ENCODE measurements at places on chromosomes 2 and 18.

- no peak for DNase-seq
These were observed 226.7 kb upstream of the ZNF804A start for GRCh38 chr2:184371641-184372040.

- no peak for DNase-seq
These were observed 28.5 kb downstream of the HRH4 start for GRCh38 chr18:24488824-24489493.

DNA sequence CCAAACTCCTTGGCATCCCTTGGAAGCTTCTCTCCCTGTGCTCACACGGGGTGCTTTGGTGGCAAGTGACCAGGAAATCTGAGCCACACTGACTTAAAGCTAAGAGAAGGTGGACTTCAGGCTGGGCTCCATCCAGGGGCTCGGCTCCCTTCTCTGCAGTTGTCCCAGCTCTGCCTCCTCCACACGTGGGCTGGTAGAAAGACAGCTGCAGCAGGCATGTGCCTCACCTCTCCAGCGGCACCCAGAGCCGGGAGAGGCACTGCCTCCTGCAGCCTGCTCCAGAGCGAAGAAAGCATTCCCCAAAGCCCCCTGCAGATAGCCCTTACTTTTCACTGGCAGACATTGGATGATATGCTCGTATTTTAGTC lies 11.3 kb downstream of the KCNF1 start:
- DNase-seq: no peak

GRCh38 chr2:36697424-36698066 lies 1.0 kb downstream of the VIT start:
- no peak for DNase-seq

DNA sequence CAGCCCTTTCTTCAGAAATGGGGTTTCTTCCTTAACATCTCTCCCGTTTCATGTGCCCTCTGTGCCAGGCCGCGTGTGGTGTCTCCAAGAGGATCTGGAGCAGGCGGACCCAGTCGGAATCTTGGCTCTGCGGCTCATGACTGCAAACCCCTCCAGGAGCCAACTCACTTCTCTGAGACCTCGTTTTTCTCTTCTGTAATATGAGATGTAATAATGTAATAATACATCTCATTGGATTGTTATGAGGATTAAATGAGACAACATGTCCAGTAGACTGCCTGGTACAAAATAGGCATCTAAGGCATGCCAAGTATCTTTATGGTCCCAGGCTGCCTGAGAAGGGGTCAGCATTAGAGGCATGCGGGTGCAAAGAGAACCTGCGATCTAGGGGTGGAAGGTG lies 221.3 kb upstream of the REV1 start:
- no peak for DNase-seq

- no peak for DNase-seq
These were observed 68.0 kb downstream of the KLHL29 start for GRCh38 chr2:23452853-23453420.

GRCh38 chr18:11849279-11849678 lies 1.9 kb upstream of the CHMP1B start:
- DNase-seq: no peak

DNA sequence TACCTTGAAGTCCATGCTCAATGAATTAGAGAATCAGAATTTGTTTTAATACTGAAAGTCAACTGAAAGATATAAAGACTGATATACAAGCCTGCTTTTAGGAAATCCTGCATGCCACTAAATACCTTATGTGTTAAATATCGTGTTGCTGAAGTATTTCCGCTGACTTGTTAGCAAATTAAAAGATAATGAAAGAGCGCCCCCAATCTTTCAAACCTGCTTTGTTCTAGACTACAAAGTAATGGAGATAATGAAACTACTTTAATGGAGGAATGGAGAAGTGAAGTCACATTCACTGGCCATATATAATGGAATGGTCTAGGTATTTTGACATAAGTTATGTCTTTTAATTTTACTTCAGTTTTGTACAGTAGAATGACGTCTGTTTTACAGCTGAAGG lies 95.7 kb downstream of the ASXL3 start:
- DNase-seq: no peak

DNA sequence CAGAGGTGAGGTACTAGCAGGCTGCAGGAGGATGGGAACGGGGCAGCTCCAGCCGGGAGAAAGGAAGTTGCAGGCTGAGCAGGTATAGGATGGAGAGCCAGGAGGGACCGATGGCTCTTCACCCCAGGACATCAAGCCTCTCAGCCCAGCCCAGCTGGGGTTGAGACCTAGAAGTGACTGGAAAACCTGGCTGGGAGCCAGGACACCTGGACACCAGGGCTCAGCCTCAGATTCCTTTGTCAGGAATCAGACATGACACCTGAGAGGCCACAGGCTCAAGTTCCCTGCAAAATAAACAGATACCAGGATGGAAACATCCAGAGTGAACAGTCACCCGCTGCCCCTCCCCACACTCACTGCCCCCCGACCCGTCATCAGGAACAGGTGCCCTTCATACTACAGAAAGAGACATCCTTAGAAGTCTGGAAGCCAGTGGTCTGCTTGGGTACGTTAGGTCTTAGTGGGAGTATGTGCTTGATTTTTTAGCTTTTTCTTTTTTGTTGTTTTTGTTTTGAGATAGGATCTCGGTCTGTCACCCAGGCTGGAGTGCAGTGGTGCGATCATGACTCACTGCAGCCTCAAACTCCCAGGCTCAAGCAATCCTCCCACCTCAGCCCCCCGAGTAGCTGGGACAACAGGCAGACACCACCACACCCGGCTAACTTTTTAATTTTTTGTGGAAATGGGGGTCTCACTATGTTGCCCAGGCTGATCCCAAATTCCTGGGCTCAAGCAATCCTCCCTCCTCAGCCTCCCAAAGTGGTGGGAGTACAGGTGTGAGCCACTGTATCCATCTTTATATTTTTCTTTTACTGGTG lies 95.7 kb upstream of the STPG4 start:
- DNase-seq: no peak

DNA sequence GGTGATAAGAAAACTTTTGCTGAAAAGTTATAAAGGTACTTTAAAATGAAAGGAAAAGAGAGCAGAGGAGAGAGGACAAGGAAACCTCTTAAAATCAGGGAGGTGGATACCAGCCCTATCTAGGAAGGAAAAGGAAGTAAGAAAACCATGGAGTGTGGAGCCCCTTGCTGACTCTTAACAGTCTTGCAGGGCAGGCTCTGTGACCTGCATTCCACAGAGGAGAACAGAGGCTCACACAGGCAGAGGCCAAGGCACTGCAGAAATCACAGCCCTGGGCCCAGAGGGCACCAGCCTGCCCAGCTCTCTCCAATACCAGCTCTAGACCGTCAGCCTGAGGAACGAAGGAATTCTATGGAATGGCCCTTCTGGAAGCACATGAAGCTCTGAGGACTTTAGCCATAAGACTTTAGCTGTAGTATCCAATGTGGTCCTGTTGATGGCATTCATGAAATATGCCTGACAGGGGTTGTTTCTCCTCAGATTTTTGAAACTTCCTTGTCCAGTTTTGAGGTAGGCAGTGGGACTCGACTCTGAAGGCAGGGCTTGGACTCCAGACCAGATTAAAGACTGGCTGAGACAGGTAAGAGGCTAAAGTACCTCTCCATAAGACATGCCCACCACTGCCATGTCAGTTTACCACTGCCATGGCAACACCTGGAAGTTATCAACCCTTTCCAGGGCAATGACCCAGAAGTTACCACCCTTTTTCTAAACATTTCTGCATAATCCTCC lies 216.3 kb downstream of the ANAPC1 start:
- no peak for DNase-seq

DNA sequence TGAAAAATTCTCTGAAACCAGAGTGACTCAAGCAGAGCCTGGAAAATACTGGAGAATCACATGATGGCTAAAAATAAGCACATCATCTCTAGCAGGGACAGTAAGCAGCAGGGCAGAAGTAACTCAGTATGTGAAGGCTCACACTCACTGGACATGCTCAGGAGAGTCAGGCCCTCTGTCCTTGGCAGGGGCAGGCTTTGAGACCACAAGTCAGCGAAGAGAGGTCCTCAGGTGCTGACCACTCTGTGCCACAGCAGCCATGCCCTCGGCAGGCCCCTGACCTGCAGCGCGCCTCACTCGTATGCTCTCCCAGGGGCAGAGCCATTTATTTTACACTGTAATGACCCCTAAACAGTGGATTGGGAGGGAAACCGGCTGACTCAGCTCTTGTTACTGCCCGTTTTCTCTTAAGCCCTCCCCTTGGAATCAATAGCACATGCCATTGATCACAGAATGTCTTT lies 76.8 kb downstream of the MAPRE2 start:
- no peak for DNase-seq

DNA sequence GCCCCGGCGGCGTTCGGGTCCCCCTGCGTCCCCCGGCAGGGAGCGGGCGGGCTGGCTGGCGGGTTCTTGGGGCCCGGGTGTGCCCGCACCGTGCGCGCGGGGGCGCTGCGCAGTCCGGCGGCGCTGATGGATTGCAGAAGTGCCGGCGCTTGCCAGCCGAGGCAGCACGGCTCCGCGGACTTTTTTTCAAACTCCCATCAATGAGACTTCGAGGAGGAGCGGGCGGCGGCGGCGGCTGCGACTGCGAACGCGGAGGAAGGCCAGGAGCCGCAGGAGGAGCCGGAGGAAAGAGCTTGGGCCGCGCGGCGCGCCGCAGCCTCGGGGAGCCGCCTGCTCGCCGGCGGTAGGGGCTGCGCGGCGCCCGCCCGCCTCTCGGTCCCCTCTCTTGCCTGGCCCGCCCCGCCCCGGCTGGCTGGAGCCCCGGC lies at the start of gene GLI2:
Gene GLI2, plus strand, starts transcription at position 123 of the 425 bp plus-strand sequence. CDS start 61,453 bp downstream, outside the sequence.
- peak; percentile 33 for DNase-seq

DNA sequence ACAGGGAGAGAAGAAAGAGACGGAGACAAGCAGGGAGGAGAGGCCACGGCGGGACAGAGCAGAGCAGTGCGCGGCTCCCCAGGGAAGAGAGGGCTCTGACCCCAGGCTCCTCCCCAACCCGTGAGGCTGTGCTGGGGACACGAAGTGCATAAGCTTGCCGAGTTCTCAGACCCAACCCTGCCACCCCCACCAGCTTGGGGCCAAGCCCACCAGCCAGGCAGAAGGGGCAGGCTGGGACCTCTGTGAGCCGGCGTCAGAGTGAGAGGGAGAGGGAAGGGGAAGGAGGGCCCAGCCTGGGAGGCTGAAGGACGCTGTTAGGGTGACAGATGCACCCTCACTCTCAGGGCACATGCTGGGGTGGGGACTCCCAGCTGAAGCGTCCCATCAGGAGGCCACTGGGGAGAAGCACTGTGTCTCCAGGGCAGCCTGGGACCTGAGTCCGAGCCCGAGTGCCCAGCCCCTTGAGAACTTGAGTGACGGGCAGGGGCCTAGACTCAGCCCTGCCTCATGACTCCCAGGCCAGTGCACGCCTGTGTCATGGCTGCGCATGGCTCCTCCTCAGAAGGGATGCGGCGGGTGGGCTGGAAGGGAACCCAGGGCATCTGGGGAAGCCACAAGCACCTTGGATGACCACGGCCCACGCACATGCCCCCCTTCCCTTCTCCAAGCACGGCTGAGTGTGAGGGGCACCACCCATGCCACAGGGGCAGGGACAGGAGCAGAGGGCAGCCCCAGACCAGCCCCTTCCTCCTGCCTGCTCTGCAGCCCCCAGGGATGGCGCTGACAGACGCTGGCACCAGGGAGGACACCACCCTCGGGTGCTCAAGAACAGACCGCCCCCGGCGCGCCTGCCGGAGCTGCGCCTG lies 31.0 kb downstream of the MTERF4 start:
- no peak for DNase-seq

DNA sequence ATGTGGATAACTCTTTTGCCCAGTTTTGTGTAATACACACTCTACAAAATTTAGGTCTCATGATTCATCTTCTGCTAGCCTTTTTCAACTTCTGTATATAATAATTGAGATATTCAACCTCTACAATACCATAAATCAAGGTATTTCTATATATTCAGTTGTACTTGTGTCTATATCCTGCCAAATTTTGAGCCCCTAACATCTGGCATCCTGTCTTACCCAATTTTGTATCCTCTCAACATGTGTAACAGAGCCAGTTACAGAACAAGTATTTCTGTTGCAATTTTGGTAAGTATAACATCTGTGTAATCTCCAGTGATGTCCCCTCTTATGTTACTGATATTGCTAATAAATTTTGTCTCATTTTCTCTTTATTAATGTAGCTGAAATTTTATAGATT lies 145.8 kb downstream of the TRIB2 start:
- DNase-seq: no peak

GRCh38 chr2:101771910-101772321 lies 74.4 kb downstream of the MAP4K4 start:
- no peak for DNase-seq

DNA sequence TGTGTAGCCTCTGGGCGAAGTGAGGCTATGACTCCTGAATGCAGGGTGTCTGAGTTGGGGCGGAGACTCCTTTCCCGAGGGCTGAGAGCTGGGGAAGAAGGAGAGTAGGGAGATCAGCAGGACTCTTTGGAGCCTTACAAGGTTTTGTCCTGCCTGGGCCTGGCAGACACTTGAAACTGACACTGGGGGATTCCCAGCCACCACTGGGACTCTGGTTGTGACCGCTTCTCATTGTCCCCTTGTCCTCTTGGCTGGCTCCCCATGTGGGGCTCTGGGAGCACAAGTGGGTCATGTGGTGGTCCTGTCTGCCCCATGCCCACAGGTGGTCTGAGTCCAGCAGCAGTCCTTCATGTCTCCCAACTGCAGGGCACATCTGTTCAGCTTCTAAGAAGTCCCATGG lies 78.2 kb upstream of the MGAT4A start:
- DNase-seq: no peak

GRCh38 chr18:67717800-67718199 lies 201.3 kb upstream of the DSEL start:
- no peak for DNase-seq

- no peak for DNase-seq
These were observed 100.2 kb upstream of the SNTG2 start for GRCh38 chr2:850429-850828.

DNA sequence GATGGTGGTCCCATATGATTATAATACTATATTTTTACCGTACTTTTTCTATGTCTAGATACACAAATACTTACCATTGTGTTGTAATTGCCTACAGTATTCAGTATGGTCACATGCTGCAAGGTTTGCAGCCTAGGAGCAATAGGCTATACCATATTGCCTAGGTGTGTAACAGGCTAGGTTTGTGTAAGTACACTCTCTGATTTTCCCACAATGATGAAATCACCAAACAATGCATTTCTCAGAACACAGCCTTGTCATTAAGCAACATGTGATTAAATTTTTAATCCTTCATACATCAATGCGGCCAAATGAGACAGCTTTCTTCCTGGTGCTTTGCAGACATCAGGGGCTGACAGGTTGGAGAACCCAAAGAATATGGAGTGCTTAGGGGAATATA lies 37.3 kb downstream of the ADD2 start:
- DNase-seq: no peak

DNA sequence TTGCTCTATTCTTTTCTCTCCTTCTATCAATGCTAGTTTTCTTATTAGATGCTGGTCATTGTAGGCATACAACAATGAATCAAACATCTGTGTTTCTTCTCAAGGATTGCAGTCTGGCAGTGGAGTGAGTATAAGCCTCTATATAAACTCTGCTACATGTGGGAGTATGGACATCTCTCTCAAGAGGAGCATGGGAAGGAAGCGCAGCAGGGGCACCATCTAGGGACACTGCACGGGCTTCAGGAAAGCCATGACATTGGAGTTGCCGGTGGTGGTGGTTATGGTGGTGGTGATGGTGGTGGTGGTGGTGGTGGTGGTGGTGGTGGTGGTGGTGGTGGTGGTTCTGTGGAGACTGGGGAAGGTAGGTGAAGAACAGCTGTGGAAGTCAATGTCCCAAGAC lies 462.6 kb downstream of the RNF144A start:
- DNase-seq: no peak

- no peak for DNase-seq
These were observed 13.4 kb upstream of the KCTD1 start for GRCh38 chr18:26561769-26562168.

GRCh38 chr2:20620696-20621365 lies 30.1 kb downstream of the HS1BP3 start:
- no peak for DNase-seq
